ENCODE measurements at places on chromosomes 3 and 15.

- no peak for DNase-seq
Measured at GRCh38 chr3:54875596-54876268, 52.1 kb downstream of the LRTM1 start.

DNA sequence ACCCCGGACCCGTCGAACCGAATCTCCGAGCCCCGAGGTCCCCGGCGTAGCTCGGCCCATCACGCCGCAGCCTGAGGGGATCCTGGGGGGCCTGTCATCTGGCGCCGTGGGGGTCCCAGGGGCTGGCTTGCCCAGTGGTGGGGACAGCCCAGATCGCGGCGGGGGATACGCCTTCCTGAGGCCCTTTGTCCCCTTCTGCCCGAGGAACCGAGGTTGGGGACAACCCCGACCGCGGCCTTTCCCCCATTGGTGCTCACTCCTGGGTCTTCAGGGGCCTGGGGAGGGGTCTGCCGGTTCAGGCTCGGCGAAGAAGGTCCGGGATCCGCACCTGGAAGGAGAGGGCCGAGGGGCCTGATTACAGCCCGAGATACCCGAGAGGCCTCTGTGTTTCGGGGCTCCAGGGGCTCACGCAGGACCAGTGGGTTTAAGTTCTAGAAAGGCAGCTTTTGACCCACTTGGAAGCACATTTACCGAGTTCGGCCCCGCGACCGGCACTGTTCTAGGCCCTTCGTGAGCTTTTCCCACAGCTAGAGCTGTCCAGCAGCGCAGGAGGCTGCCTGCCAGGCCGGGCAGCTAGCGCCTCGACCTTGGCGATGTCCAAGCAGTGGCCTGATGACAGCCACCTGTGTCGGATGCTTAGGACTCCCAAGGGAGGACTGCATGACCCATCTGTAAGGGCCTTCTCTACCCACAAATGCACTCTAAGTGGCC, 504 bp downstream of the ABHD2 start:
- no peak for DNase-seq

- DNase-seq, result no peak
Measured at GRCh38 chr3:169269005-169269404, 394.5 kb downstream of the MECOM start.

- DNase-seq, result no peak
Measured at GRCh38 chr15:71800835-71801745, 9.3 kb upstream of the NR2E3 start.

- no peak for DNase-seq
Measured at GRCh38 chr15:40287968-40288367, 5.1 kb upstream of the ANKRD63 start.

- no peak for DNase-seq
Measured at GRCh38 chr3:46549989-46550388, 16.1 kb downstream of the LRRC2 start.

- DNase-seq, result no peak
Measured at GRCh38 chr15:68052431-68052830, 1.7 kb upstream of the PIAS1 start.

DNA sequence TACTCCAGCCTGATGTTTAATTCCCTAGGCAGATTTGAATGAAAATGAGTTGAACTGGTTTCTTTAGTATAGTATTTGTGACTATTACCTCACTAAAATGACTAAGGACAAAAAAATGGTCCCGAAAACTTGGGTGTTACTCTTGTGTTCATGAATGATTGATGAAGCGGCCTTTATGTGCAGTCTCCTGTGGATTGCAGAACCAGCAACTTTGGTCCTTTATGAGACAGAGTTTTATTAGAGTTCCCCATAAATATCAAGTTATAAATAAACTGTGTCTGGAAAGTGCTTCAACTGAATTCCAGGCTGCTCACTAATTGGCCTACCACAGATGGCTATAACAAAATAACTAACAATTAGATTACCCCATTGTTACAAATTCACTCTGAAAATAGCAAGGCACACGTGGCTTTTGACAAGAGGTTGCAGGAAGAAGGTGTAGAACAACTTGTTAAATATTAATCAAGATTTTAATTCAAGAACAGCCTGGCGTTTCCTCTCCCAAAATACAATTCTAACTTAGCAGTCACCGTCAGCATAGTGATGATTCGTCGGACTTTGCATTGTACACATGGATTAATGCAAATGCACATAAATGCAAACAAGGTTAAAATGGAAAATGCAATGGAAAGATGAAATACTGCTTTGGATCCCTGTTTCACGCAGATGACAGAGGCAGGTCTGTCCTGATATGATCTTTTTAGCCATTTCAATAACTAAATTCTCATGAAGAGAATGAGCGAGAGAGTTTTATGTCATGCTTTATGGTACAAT, 567.3 kb upstream of the ZNF717 start:
- DNase-seq, result no peak

GRCh38 chr15:79765081-79765480, 131.7 kb downstream of the MTHFS start:
- no peak for DNase-seq

- no peak for DNase-seq
Measured at GRCh38 chr3:169827712-169828111, 15.0 kb upstream of the LRRC34 start.

DNA sequence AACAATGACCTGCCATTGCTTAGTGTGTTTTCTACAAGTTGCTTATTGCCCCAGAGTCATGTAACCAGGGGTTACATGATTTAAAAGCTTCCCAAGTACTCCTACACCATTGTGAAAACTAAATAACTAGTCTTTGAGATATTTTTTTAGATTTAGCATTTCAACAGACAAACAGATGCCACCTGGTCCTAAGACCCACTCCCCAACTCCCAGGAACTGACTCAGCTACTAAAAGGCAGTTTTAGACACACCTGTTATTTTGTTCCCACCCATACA, 28.1 kb upstream of the KBTBD12 start:
- DNase-seq, result no peak

- no peak for DNase-seq
Measured at GRCh38 chr15:63071288-63071909, 28.9 kb downstream of the TPM1 start.

DNA sequence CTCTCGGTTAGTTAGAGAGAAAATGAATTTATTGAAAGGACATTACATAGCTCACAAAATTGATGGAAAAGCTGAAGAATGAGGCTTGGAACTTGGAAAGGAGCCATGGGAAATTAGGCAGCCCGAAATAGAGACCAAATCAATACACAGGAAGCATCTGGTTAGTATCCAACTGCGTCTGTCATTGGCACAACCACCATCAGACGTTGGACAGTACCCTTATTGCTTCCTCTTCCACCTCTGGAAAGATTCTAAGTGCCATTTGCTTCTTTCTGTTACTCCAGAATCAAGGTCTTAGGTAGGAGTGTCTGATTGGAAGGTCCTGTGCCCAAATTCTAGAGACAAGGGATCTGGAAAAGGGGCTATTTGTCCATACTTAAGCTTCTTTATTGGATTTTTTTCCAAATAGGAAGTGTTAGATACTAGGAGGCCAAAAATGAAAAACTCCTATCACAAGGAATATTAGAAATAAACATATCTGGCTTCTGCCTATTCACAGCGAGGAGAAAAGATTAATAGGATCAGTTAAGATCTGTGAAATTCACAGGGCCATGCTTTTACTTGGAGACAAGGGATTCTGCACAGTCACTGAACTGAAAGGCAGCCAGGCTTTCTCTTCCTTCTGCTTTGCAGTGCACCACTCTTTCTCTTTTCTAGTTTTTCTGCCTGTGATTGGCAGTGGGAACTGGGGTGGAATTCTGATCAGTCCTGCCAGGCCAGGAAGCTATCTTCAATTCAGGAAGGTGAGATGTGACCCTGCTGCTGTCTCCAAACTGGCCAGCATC, 10.7 kb upstream of the HACD2 start:
- no peak for DNase-seq

DNA sequence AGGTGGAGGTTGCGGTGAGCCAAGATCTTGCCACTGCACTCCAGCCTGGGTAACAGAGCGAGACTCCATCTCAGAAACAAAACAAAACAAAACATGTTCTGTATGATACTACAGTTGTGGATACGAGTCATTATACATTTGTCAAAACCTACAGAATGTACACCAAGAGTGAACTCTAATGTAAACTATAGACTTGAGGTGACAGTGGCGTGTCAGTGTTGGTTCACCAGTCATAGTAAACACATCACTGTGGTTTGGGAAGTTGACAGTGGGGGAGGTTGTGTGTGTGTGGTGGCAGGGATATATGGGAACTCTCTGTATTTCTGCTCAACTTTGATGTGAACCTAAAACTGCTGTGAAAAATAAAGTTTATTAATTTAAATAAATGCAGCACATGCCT, 33.0 kb upstream of the GNB5 start:
- DNase-seq, result no peak

- no peak for DNase-seq
Measured at GRCh38 chr15:89776274-89777072, at the start of gene MESP2. Gene MESP2, plus strand, starts transcription at chr15:89776332. Its CDS starts 26 bp downstream, at chr15:89776358.

DNA sequence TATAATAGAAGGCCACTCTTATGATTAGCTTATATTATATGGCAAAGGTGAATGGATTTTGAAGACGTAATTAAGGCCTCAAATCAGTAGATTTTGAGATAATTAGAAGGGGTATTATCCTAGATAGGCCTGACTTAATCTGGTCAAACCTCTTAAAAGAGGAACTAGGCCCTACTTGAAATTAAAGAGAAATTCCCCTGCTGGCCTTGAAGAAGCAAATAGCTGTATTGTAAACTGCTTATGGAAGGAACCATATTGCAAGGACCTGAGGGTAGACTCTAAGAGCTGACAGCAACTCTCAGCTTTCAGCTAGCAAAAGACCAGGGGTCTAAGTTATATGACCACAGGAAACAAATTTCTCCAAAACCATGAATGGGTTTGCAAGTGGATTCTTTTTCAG, 219.0 kb upstream of the ONECUT1 start:
- no peak for DNase-seq

- DNase-seq, result no peak
Measured at GRCh38 chr15:29278436-29279105, 8.9 kb upstream of the NSMCE3 start.

Data from activated CD4-positive, CD25-positive, alpha-beta regulatory T cell treated with anti-CD3 and anti-CD28 coated beads, Interleukin-2, amount 50 U/mL, for 16 hours (primary cell).